ENCODE measurements at places on chromosomes 6 and 20.
A peak's percentile ranks its signal among the peaks of the same experiment; 100 is the strongest.

DNA sequence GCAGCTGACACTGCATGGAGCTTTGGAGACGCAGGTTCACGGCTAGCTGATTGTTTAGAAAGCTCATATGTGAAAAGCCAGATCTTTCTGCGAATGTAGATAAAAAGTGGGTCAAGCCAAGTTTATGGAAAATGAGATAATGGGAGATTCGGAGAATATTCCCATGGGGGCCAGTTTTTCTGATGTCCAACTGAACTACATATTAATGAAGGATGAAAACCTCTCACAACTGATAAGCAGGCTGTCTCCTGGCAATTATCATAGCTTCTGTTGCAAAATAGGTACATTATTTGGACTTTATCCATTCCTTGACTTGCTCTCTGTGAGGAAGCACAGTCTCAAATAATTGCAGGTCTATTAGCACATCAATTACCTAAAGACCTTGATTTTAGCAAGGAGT, 21.1 kb downstream of the HDGFL1 start:
- no peak for DNase-seq

- DNase-seq: no peak
These were observed 15.8 kb upstream of the CEP162 start for GRCh38 chr6:84243240-84243639.

GRCh38 chr6:28258877-28259777, at the start of gene NKAPL:
TSS of gene NKAPL (plus strand) at chr6:28259297. CDS start at chr6:28259372, 75 bp downstream.
- DNase-seq: peak; percentile 82

DNA sequence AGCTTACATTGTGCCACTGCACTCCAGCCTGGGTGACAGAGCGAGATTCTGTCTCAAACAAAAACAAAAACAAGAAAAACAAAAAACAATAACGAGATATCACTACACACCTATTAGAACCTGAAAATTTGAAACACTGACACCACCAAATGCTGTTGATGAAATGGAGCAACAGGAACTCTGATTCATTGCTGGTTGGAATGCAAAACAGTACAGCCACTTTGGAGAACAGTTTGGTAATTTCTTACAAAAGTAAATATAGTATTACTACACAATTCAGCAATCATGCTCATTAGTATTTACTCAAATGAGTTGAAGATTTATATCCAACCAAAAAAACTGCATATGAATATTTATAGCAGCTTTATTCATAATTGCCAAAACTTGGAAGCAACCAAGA, 135.8 kb upstream of the AKIRIN2 start:
- DNase-seq: no peak

DNA sequence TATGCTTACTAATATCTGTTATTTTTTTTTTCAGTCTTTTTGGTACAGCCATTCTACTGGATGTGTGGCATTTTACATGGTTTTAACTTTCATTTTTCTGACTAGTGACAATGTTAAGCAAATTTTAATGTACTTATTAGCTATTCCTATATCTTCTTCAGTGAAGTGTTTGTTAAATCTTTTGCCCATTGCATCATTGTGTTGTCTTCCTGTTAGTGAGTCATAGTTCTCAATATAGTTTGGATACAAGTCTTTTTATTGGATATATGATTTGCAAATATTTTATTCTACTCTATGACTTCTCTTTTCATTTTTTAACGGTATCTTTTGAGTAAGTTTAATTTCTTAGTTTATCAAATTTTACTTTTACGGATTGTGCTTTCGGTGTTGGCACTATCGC, 519.4 kb downstream of the CDKAL1 start:
- no peak for DNase-seq

DNA sequence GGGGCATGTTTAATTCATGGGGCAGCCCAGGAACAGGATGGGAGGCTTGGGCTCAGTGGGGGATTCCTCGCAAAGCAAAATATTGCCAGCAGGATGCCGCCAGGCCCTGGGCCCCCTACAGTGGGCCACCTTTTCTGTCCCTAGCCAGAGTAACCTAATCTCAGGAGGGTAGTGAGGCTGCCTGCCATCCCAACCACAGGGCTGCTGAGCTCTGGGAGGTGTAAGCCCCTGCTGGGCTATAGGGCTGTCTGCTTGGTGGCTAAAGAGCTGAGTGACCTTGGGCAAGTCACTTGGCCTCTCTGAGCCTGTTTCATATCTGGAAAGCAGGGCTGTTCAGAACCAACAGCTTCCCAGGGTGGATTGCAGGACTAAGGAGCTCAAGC, 35.7 kb upstream of the CDH22 start:
- DNase-seq: no peak

GRCh38 chr6:44470115-44470464, 82.6 kb downstream of the CDC5L start:
- no peak for DNase-seq

DNA sequence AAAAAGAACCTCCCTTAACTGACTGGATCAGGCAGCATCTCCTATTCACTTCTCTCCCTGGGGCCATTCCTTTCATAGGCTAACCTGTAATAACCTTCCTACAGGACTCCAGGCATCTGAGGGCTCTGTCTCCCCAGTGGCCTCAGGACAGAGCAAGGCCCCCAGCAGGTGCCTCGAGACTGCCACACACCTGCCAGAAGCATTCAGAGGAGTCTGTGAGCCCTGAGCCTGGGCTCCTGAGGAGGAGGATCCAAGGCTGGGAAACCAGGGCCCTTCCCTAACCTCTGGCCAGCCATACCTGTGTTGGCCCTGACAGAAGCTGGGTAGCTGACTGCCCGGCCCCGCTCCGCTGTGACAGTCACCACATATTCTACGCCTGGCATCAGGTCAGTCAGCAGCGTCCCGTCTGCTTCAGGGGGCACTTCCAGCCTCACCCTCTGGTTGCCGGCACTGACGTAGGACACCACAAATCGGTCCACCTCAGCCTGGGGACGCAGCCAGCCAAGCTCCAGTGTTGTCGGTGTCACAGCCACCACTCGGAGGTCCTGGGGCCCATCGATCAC, 20.6 kb downstream of the TNXB start:
- no peak for DNase-seq

- peak; percentile 95 for DNase-seq
These were observed 2.7 kb upstream of the COL12A1 start for GRCh38 chr6:75208298-75209183.

DNA sequence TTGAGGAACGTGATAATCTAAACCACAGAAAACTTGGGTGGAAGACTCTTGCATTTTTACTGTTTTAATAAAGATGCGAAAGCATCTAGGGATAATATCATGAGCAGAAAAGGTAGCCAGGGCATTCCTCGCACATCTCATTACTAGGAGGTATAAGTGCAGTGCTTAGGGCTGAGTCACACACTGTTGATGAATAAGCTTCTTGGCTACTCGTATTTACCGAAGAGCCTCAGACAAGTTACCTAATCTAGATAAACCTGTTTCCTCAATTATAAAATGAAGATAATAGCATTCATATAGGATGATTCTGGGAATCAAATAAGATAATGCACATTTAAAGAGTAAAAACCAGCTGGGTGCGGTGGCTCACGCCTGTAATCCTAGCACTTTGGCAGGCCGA, 780 bp upstream of the KIAA0319 start:
- no peak for DNase-seq

GRCh38 chr6:49579649-49580048, 29.2 kb downstream of the C6orf141 start:
- no peak for DNase-seq

- peak; percentile 90 for DNase-seq
These were observed 17.3 kb downstream of the GABRR2 start for GRCh38 chr6:89297695-89298351.

- DNase-seq: no peak
These were observed 145.1 kb upstream of the ZNF184 start for GRCh38 chr6:27617700-27618689.

GRCh38 chr6:18107061-18107460, 15.4 kb downstream of the NHLRC1 start:
- DNase-seq: no peak

DNA sequence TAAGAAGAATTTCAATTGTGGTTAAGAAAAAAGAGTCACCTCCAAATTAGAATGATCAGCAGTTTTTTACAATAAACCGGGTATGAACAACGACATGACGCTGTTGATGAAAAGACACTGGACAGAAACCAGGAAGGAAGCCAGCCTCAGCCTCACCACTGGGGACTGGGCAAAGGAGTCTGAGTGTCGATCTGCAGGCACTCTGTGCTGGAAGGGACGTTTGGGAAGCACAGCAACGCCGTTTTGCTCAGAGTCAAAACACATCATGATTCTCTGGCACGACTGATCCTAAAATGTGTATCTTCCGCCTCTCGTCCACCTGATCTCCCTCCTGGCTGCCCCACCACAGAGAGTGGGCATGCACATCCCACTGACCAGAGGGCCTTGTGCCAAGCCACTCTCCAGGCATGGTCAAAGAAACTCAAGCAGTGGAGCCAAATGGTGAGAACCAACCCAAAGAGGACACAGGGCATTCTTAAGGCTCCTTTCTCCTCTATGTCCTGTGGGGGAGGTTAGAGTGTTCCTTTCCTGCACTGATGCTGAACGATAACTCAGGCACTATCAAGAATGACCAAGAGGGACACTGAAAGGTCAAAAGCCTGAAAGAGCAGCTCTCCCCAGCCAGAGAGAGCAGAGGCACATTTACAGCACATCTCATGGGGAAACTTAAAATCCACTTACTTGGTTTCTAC, 68.8 kb downstream of the AGPAT4 start:
- no peak for DNase-seq

GRCh38 chr6:106273087-106273486, 52.5 kb downstream of the ATG5 start:
- DNase-seq: no peak

GRCh38 chr6:57162516-57162915, 9.6 kb upstream of the BAG2 start:
- no peak for DNase-seq

DNA sequence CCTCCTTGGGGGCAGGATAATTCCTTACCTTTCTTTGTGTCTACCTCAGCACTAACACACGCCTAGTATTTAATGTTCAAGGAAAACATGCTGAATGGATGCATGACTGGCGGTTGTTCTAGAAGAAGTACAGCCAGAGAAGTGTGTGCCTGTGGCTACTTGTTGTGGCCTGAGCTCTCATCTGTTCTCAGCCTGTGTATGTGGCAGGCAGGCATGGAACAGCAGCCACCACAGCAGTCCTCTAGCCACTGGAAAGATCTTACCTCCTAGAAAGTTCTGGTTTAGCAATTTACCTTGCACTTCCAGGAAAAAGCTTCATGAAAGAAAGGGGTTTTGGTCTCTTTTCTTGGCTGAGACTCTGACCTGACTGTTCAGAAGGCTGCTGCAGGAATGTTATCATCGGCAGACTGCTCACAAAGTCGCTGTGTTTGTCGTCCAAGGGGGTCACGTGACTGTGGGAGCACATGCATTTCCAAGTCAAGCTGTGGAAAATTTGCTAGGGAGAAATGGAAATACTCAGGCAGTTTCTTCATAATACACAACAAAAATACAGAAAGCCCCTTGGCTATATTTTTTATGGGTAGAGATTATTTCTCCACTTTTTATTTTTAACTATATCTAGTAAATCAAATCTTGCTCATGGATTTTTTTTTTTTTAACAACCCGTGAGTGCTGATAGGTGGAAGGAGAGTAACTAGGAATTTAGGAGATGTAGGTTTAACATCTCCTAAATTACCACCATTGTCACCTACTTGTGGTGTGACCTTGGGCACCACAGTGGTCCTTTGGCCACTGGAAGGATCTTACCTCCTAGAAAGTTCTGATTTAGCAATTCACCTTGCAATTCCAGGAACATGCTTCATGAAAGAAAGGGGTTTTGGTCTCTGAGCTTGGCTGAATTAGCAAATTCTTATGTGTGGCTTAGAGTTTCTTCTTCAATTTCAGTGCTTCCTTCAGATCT, 110.8 kb upstream of the GPR6 start:
- no peak for DNase-seq

DNA sequence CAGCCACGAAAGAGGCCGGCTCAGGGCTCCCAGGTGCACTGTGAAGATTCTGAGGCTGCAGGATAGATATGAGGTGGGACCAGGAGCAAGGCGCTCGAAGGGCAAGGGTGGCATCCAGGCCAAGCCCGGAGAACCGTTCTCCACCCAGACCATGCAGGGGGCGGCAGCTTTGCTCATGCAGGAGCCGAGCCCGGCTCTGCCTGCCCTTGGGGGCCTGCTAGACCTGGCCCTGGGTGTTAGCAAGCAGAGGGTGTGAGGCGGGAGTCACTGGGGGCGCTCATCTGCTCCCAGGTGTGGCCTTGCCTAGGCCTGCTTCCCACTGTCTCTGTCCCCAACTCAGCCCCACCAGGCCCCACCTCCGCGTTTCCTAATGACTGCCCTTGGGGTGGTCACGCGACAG, 59.4 kb downstream of the WDR27 start:
- DNase-seq: no peak

GRCh38 chr20:54293526-54293925, 85.6 kb downstream of the PFDN4 start:
- no peak for DNase-seq

DNA sequence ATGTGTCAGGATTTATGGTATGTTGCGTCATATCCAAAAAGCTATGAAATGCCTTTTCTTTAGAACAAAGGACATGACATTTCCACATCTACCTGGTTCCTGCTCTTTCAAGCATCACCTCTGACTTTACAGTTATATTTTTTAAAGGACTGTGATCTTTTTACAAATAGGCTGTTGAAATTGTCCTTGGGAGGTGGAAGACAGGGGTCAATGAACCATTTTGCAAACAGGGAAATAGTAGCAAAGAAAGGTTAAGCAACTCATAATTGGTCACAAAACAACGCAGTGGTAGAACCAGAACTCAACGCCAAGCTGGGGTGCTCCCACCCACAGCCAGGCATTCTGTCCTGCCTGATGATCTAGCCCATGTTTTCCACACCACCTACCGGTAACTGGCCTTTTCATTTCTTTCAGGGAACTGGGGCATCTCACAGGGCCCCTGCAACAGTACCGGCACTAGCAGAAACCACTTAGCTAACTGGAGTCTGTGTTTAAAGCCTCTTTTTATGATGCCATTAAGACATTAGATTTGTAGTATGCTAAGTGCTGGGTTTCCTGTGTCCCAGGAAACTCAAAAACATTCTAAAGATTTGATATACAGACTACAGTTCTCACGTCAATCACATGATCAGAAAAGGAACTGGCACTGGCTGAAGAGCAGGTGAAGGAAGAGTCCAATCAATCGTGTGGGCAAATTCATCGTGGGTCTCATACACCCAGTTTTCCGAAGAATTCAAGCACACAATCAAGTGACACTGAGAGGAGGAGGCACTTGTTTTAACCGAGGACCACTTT, 13.9 kb downstream of the ZNF217 start:
- peak; percentile 77 for DNase-seq

GRCh38 chr6:87729965-87730719, 28.1 kb upstream of the AKIRIN2 start:
- DNase-seq: no peak

- DNase-seq: no peak
These were observed 43.1 kb downstream of the E2F3 start for GRCh38 chr6:20444786-20445271.

- DNase-seq: no peak
These were observed 28.4 kb upstream of the CD93 start for GRCh38 chr20:23114448-23115082.

GRCh38 chr6:105459049-105459448, 56.2 kb upstream of the PREP start:
- no peak for DNase-seq

GRCh38 chr20:11686820-11687543, 230.7 kb upstream of the BTBD3 start:
- no peak for DNase-seq

GRCh38 chr6:43805699-43806042, 35.7 kb downstream of the VEGFA start:
- DNase-seq: no peak

- DNase-seq: no peak
These were observed 120.0 kb downstream of the SIM1 start for GRCh38 chr6:100344761-100345160.

GRCh38 chr20:17896193-17896723, 72.3 kb downstream of the SNX5 start:
- DNase-seq: no peak

GRCh38 chr20:56202493-56203077, 45.9 kb upstream of the MC3R start:
- no peak for DNase-seq
